ENCODE measurements at places on chromosomes 11 and 22. TPM values are rescaled to one million over a fixed set of nuclear protein-coding genes. Genes with fewer than 3 reads are reported as not detected.

GRCh38 chr11:103317118-103317517 lies 207.9 kb downstream of the DYNC2H1 start:
- ATAC-seq, result no peak

- ATAC-seq, result no peak
These were observed 6.8 kb downstream of the OMP start for GRCh38 chr11:77109236-77110019.

The FBLN1 gene
- total RNA-seq, result 39.5 TPM

DNA sequence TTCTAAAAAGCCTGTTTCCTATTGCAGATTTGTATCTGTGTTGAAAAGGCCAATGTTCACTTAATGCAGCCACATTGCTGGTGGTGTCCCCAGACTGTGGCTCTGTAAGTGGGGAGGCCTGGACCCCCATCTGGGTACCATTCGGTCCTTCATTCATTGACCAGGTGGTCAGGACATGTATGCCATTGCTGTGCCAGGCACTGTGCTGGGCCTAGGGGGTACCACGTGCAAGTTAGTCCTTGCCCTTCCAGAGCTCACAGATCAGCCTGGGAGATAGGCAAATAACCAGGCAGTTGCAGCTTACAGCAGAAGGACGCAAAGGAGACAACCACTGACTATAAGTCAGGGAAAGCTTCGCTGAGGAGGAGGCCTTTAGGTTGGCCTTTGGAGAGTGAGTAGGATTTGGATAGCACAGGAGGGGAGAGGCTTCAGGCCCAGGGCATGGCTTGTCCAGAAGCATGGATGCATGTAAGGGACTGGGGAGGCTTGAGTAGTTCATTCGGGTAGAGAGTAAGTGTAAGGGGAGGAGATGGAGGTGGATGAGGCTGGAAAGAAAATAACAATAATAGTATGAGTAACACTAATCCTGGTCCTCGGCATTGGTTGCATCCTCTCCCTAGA lies 5.0 kb downstream of the PRDM11 start:
- ATAC-seq, result no peak

DNA sequence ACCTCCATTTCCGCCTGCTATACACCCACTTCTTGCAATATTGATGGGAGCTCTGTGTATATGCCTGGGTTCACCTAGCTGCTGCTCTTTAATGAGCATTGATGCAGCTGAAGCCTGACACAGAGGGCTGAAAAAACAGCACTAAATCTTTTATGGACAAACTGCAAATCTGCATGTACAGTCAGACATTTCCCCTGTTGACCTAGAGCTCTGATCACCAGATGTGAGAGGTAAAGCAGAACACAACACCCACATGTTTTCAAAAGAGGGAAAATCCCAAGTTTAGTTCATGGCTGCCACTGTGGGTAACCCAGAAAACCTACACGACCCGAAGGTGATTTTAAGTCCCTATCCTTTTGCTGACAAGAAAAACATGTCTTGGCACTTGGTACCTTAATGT lies 303.0 kb upstream of the PITPNB start:
- ATAC-seq, result no peak

- no peak for ATAC-seq
These were observed 62.6 kb upstream of the PRSS23 start for GRCh38 chr11:86737737-86738136.

The ELMOD1 gene
- not detected for total RNA-seq

The BTBD18 gene
- not detected for total RNA-seq

DNA sequence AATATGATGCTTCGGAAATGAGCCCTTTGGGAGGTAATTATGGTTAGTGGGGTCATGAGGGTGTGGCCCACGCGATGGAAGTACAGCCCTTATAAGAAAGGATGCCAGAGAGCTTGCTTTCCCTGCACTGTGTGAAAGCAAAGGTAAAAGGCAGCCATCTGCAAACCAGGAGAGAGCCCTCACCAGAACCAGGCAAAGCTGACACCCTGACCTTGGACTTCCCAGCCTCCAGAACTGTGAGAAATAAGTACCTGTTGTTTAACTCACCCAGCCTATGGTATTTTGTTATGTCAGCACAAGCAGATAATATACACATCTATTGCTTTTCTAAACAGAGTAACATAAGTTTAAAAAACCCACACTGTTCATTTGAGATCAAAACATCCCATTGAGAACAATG lies 50.7 kb downstream of the SYN3 start:
- no peak for ATAC-seq

All from esophagus mucosa (tissue), 1 donor.